ENCODE measurements at places on chromosomes 11 and 22.
A peak's percentile ranks its signal among the peaks of the same experiment; 100 is the strongest.

GRCh38 chr11:933142-933851 lies 7.6 kb downstream of the AP2A2 start:
- no peak for DNase-seq

- DNase-seq, result peak; percentile 33
These were observed 347.0 kb downstream of the MIAT start for GRCh38 chr22:27004434-27004833.

DNA sequence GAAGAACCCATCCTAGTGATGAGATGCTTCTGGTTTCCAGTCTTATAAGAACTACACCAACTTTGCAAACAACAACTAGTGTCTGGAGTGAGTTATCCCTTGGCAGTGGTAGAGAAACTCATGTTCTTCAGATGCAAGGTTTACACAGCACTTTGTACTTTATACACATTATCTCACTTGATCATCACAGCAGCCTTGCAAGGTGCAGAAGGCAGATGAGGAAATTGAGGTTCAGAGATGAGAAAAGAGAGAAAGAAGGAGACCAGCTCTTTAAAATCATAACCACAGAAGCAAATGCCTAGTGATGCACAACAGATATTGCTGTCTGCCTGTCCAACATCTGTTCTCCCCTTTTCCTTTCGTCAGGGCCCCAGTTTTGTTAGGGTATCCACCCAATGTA lies 16.7 kb upstream of the CD44 start:
- no peak for DNase-seq

- DNase-seq, result no peak
These were observed 4.1 kb downstream of the ROBO3 start for GRCh38 chr11:124869331-124869730.

DNA sequence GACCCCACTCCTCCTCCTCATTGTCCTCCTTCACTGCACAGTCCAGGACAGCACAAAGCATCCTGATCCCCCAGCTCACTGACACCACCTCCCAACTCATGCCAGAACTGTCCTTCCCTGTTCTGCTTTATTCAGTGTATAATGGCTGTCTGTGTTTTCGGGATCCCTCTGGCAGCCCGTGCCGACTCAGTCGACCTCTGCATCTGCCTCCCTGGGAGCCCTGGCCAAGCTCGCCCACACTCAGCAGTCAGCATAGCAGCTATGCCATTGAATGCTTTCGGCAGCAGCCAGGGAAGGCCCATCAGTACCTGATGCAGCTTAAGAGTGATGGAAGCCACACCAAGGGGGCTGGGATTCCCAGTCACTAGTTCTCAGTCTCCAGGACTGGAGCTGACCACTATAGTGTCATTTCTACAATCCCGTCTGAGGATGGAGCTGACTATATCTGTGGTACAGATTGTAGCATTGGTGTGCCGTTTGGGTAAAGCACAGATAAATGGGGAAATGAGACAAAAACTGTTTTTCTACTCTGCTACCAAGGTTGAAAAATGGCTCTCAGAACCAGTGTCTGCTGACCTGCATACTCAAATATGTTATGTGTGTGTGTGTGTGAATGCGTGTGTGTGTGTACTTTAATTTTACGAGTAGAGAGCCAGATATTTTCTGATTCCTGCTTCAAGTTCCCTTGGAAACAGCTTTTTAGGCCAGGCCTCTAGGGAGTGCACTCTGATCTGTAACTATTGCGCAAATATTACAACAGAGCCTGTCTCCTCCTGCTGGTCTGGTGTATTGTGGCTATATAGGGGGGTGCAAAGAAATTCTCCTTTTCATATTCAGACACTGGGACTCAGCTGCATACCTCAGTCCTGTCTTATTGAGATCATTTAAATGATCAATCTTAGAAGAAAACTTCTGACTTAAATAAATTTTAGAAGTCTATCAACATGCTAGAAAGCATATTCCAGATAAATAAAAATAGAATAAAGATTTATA lies 78.8 kb upstream of the TOP3B start:
- peak; percentile 47 for DNase-seq

GRCh38 chr22:37316875-37317371 lies 34.6 kb downstream of the CYTH4 start:
- DNase-seq, result peak; percentile 81

DNA sequence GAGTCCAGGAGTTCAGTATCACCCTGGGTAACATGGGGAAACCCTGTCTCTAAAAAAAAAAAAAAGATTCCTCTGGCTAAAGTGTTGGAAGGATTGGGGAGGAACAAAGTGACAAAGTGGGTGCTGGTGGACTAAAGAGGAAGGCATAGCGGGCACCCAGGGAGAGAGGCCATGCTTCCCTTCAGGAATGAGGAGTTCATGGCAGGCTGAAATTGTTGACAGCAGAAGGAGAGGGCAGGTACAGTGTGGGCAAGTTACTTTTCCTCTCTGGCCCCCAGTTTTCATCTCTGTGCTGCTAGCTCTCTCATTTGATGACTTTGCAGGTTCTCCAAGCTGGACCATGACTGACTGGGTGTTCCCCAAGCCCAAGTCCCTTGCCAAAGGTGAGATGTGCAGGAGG lies 4.4 kb upstream of the SYT13 start:
- DNase-seq, result no peak

GRCh38 chr11:135069890-135070289 lies 657.8 kb upstream of the B3GAT1 start:
- DNase-seq, result no peak

GRCh38 chr22:42039271-42039670 lies 31.3 kb downstream of the NAGA start:
- DNase-seq, result no peak

GRCh38 chr22:37283393-37283937 lies 1.2 kb downstream of the CYTH4 start:
- no peak for DNase-seq

DNA sequence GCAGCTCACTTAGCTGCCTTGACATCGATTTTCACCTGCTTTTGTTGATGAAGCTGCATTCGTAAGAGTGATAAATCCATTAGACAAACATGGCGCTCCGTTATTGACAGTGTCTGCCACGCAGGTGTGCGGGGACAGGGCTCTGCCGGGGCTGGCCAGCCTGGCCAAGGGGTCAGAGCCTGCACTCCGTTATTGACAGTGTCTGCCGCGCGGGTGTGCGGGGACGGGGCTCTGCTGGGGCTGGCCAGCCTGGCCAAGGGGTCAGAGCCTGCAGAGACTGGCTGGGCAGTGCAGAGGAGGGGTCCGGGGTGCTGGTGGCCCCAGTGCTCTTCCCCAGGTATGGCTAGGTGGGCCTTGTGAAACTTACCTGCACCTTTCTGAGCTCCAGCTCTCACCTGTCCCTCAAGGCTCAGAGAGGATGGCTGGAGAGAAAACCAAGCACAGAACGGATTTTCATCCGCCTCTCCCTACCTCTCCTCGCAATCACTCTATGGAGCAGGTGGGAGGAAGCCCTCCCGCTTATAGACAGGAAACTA lies 101.6 kb upstream of the B3GAT1 start:
- no peak for DNase-seq

DNA sequence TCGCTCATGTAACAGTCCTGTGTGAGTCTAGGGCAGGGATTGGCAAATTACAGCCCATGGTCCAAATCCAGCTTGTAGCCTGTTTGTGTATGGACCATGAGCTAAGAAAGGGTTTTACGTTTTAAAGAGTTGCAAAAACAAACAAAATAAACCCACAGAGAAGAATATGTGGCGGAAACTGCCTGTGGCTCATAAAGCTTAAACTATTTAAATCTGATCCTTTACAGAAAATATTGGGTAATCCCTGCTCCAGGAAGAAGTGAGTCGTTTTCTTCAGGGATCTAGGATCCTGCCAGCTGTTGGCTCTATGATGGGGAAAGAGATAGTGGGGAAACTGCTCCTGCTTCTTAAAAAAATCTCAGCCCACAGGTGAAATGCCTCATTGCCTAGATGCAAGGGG lies 3.4 kb upstream of the OR6Q1 start:
- no peak for DNase-seq

- no peak for DNase-seq
These were observed 2.1 kb downstream of the PNPLA3 start for GRCh38 chr22:43925433-43926348.

DNA sequence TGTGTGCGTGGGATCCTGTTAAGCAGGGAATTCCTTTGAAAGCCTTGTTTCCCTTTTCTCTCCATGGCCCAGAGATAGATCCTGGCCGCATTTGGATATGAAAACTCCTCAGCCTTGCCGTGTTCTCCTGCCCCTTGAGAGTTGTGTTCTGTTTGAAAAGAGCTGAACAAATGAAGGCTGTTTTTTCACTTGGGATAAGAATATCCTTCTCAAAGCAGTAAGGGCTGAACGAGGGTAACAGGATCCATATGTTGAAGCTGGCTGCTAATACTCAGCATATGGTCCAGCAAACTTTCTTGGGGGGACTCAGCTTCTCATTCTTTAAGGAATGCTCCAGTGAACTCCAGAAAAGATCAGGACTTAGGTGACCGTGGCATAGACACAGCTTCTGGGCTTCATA lies 114.5 kb upstream of the TTC12 start:
- no peak for DNase-seq

GRCh38 chr11:8206251-8207079 lies 37.6 kb upstream of the RIC3 start:
- DNase-seq, result peak; percentile 90

GRCh38 chr11:123525097-123525496 lies 95.0 kb downstream of the GRAMD1B start:
- DNase-seq, result no peak

- DNase-seq, result no peak
These were observed 28.6 kb upstream of the ELFN2 start for GRCh38 chr22:37455896-37456295.

DNA sequence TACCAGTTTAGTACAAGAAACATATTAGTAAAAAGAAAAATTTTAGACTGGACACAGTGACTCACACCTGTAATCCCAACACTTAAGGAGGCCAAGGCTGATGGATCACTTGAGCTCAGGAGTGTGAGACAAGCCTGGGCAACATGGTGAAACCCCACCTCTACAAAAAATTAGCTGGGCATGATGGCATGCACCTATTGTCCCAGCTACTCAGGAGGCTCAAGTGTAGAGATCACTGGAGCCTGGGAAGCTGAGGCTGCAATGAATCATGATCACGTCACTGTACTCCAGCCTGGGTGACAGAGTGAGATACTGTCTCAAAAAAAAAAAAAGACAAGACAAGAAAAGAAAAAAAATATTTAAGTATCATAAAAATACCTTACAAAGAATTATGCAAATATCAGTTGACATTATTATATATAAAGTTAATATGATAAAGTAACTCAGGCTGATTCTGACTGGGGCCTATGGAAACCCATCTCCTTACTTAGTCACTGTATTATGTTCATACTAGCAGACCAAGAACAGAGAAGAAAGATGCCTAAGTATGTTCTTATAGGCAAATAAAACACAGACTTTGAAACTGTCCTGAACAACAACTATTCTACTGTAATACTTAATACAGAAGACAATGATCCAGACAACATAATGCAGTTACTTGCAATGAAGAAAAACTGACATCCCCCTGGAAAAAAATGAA lies 27.3 kb downstream of the FAM168A start:
- DNase-seq, result no peak

- no peak for DNase-seq
These were observed 962.3 kb upstream of the RAG2 start for GRCh38 chr11:37560346-37560745.

DNA sequence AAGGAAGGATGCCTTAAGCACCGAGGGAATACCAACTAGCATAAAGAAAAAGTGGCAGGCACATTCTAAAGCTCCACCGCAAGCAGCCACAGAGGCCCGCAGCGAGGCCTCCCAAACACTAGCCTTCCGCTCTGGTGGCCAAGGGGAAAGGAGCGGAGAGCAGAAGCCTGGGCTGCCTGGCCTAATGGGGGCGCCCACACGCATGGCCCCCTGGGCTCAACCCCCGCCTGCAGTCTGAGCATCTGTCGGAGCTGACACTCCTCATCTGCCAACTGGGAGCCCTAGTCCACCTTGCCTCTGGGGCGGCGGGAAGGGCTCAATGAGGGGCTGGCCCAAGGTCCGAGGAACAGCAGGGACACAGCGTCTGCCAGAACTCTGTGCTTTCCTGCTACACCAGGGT lies 50.1 kb upstream of the WNT11 start:
- no peak for DNase-seq

- no peak for DNase-seq
These were observed 123.8 kb upstream of the SORL1-AS1 start for GRCh38 chr11:121576531-121576930.

DNA sequence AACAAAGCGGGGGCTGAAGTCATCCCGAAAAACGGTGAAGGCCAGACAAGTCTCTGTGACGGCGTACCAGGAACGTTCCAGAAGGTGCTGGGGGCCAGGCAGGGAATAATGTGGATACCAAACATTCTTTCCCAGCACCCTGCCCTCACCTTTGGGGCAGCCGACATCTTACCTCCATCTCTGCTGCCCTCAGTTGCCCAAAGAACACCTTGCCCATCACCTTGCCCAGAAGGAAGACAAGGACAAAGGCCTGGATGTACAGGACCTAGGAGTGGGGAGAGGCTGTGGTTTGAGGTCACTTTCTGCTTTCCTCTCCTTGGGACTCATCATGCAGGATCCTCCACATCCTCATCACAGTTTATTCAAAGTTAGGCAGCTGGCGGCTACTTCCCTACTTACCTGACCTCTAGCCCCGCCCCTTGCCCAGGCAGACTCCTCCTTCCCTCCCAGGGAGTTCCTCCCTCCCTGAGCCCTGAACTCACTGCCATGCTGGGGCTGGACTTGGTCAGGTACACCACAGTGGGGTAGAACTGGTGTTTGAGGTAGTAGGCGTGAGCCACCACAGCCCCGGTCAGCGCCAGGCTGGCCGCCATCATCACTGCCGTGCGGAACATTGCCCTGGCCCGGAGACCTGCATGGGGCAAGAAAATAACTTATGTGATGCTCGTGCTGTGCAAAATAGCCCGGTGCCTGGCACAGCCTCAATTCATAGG lies 1.2 kb downstream of the SYVN1 start:
- DNase-seq, result peak; percentile 80

GRCh38 chr11:123429913-123430720 lies at the start of gene GRAMD1B:
Gene GRAMD1B (plus strand): TSS chr11:123430269. CDS start chr11:123430793, 524 bp downstream.
- DNase-seq, result no peak

GRCh38 chr22:41576877-41577276 lies 12.8 kb downstream of the PMM1 start:
- DNase-seq, result peak; percentile 62

- peak; percentile 88 for DNase-seq
These were observed at the start of gene RRP7A for GRCh38 chr22:42519525-42520401. Gene RRP7A (minus strand): TSS chr22:42519796. CDS start chr22:42519786, 10 bp downstream.

- DNase-seq, result no peak
These were observed 141.6 kb downstream of the BUD13 start for GRCh38 chr11:116631201-116631600.

GRCh38 chr11:87033561-87033960 lies 4.2 kb upstream of the TMEM135 start:
- no peak for DNase-seq

GRCh38 chr11:66327171-66328030 lies 8.8 kb downstream of the RIN1 start:
- no peak for DNase-seq

GRCh38 chr22:40668611-40669411 lies 10.5 kb upstream of the MCHR1 start:
- peak; percentile 40 for DNase-seq
